ENCODE measurements at places on chromosomes 12 and 14.

DNA sequence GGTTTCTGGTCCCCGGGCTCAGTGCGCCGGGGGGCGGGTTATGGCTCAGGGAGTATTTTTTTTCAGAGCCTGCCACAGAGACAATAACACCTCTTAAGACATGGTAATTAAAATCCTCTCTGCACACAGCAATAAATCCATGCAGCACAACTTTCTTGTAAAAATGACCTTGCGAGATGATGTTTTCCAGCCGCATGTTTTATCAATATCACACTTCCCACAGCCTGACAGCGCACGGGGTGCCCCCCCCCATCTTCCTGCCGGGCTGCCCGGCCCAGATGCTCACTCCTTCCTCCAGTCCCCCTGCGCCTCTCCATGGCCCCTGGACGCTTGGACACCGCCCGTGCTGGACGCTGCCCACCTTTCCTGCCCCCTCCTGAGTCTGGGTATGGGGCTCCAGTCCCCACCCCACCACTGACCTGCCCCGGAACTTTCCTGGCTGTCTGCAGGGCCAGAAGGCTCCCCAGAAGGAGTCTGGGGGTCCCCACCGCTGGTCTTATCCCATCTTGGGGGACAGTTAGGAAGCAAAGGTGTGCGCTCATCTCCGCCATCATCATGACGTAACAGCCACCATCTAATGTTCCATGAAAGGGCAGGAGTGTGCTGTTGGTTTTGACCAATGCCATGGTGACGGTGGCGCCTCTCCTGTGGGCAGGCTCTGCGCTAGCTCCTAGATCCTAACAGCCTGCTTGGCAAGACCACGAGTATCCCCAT, 182.9 kb downstream of the KIF26A start:
- no peak for DNase-seq

GRCh38 chr12:76549131-76549530, 10.4 kb downstream of the OSBPL8 start:
- no peak for DNase-seq

DNA sequence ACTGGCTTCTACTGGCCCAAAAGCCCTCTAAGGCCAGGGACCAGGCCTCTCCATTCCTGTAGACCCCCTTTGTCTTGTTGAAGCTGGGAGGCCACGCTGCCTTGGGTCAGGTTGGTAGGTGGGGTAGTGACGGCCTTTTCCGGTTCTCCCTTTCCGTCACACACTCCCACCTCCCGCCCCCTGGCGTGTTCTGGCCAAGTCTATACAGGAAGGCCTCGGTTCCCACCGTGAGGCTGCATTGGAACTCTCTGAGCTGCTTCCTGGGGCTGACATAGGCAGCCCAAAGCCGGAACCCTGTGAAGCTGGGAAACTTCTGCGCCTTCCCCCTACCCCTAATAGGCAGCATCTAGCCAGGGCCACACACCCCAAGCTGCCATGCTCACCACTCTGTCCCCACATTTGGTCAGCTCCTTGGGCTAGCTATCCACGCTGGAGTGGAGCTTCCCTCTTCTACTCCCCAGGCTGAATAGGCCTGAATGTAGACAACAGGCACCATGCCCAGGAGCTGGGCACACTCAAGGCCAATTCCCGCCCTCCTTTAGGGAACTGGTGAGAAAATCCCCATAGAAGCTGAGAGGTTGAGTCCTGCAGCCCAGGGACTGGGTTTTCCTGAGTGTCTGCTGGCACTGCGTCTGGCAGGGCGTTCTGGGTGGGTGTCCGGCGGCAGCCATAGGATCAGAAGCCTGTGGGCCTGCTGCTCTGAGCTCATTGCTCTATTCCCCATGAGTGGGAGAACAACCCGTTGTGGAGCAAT, 35.7 kb downstream of the RIN3 start:
- no peak for DNase-seq

- DNase-seq, result no peak
These were observed 9.2 kb downstream of the HEBP1 start for GRCh38 chr12:12990700-12991468.

DNA sequence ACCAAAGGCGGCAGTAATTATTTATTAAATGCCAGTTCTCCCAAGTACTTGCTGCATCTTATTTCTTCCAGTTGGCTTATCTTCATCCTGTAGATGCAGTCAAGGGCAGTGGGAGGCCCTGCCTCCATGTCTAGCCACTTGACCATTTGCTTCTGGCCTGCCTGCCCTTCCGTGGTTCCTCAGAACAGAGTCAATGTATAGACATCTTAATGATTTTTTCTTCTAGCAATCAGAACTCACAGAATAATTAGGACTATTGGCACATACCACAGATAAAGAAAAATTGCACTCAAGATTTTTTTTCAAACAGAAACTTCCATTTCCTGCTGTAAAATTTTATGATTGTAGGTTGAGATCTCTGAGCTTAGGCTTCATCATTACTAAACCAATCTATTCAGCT, 20.9 kb downstream of the NR1H4 start:
- no peak for DNase-seq

Measured in SJCRH30 (cell line).